ENCODE measurements at places on chromosomes 1 and 21.
A peak's percentile ranks its signal among the peaks of the same experiment; 100 is the strongest.

DNA sequence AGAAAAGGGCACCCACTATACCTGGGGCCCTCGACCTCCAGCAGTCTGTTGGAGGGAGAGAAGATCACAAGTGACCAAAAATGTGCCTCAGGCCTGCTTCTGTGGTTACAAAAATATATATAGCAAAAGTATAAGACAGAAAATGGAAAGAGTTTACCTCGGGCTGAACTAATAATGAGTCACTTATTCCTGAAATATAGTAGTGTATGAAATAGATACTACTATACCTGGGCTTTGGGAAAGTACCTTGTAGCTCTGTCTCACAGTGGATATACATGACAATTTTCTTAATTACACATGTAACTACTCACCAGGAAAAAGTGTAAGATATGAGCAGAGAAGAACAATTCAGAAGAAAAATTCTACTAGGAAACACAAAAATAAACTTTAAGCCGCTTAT, 7.3 kb upstream of the APCS start:
- DNase-seq, result no peak

DNA sequence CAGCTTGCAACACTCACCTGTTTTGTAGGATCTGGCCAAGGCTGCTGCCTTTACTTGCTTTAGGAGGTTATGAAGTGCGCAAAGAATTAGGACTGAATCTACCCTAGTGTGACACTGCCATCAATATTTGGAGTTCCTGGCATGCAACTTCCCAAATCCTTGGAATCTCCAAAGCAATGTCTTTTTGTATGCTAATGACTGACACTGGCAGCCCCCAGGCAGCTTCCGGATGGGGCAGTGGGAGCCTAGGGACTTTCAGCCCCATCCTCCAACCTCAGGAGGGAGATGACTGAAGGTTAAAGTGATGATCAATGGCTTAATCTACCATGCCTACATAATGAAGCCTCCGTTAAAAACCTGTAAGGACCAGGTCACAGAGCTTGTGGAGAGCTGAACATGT, 5.5 kb downstream of the RCC2 start:
- no peak for DNase-seq

- no peak for DNase-seq
Measured at GRCh38 chr1:167375949-167376348, 142.4 kb downstream of the CD247 start.

DNA sequence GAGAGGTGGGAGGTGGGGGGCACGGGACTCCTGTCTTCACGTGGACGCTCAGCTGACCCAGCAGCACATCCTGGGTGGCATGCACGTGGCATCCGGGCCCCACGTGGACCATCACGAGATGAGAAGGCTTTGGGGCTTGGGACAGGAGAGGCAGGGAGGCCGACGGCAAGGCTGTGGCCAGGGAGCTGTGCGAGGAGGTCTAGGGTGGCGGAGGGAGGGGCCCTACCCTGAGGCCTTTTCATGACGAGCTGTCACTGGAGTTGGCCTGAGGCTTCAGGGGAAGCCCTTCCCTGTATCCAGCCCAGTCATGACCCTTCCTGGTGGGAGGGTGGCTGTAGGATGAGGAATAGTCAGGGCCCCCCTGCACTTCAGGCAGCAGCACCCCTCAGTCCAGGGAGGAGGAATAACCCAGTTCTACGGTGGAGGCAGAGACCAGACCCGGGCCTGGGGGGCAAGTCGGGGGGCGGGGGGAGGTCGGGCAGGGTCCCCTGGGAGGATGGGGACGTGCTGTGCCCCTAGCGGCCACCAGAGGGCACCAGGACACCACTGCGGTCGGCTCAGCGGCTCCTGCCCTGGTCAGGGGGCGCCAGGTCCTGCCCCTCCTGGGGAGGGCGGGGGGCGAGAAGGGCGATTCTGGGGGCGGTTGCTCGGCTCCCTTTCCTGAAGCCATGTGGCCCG, 2.0 kb upstream of the PERM1 start:
- no peak for DNase-seq

GRCh38 chr1:111193712-111194480, 6.5 kb downstream of the DENND2D start:
- DNase-seq, result no peak

DNA sequence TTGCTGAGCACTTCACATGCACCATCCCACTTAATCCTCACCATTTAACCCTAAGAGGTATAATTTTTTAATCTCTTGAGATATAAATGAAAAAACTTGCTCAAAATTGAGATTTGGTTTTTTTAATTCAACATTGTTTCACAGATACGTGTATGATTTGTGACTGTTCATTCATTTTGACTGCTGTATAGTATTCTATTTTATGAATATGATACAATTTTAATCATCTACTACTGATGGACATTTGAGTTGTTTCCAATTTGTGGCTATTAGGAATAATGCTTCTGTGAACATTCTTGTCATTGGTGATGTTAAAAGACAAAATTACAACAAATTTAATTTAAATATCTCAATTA, 617 bp upstream of the ZMYM6 start:
- DNase-seq, result no peak

- peak; percentile 45 for DNase-seq
Measured at GRCh38 chr1:243917177-243917862, 67.3 kb upstream of the AKT3 start.

DNA sequence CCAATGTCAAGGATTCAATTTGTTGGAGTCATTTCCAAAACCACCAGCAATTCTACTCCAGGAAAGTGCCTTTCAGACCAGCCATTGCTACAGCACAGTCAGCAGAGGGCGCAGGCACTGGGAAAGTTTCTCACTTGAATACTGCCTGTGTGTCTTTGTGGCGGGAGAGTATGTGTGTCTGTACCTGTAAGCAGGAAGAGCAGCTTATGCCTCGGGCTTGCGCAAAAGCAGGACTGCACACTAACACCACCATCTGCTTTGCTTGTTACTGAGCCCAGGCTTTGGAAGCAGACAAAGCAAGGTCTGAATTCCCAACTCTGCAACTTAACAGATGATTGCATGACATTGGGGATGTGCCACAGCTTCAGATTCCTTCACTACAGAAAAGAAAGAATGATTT, 7.0 kb upstream of the CTSE start:
- DNase-seq, result peak; percentile 26

GRCh38 chr1:170460414-170461155, 71.4 kb upstream of the GORAB start:
- no peak for DNase-seq

- no peak for DNase-seq
Measured at GRCh38 chr1:220012259-220012658, 34.0 kb downstream of the EPRS1 start.

DNA sequence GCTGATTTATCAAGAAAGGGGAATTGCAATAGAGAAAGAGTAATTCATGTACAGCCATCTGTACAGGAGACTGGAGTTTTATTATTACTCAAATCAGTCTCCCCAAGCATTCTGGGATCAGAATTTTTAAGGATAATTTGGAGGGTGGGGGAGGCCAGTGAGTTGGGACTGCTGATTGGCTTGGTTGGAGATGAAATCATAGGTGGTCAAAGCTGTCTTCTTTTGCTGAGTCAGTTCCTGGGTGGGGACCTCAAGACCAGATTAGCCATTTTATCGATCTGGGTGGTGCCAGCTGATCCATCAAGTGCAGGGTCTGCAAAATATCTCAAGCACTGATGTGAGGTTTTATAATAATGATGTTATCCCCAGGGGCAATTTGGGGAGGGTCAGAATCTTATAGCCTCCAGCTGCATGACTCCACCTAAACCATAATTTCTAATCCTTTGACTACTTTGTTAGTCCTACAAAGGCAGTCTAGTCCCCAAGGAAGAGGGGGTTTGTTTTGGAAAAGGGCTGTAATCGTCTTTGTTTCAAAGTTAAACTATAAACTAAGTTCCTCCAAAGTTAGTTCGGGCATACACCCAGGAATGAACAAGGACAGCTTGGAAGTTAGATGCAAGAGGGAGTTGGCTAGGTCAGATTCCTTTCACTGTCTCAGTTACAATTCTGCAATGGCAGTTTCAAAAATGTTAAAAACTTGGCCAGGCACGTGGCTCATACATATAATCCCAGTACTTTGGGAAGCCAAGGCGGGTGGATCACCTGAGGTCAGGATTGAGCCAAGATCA, 16.9 kb upstream of the RAB3B start:
- DNase-seq, result no peak

GRCh38 chr1:205701420-205701819, 21.1 kb upstream of the SLC45A3 start:
- DNase-seq, result no peak

- no peak for DNase-seq
Measured at GRCh38 chr1:223219318-223219635, 76.2 kb upstream of the TLR5 start.

DNA sequence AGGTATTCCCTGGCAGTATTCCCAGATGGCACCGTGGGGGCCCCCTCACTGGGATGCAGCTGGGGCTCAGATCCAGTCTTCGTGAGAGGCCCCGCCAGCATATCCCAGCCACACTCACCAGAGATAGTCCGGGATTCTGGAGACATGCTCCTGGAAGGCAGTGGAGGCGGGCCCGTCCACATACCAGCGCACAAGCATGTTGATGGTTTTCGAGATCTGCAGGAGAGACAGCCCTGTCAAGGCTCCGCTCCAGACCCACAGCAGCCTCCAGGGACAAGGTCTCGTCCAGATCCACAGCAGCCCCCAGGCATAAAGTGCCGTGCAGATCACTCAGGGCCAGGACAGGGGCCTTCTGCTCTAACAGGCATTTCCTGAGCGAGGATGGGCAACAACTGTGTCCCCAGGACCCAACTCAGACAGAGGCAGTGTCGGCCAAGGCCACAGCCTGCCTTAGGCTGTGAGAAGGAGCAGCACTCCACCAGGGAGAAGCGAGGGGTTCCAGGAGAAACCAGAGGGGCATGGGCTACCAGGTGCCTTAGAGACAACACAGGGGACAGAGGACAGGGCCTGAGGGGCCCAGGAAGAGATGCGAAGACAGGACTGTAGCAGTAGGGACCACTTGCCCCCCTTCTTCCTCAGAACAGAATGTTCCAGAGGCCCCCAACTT, 14.8 kb downstream of the LSS start:
- no peak for DNase-seq

- no peak for DNase-seq
Measured at GRCh38 chr1:32768110-32768850, 48.9 kb downstream of the YARS1 start.

- no peak for DNase-seq
Measured at GRCh38 chr1:212625781-212626450, 17.4 kb downstream of the ATF3 start.

DNA sequence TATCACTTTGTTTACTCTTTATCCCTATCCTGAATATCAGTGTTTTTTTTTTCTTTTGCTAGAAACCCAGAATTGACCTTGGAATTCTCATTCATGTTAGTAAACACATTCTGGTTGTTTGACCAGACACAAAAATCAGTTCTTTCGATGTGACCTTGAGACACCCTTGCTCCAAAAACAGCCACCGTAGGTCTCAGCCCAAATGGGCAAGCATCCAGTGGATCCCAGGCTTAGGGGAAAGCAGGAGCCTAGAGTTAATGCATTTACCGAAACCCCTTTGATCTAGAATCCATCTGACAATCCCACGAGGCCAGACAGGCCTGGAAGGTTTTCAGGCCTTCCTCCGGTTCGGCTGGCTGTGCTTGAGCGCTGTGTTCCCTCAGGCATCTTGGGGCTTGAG, 47.6 kb downstream of the IRF2BP2 start:
- no peak for DNase-seq

DNA sequence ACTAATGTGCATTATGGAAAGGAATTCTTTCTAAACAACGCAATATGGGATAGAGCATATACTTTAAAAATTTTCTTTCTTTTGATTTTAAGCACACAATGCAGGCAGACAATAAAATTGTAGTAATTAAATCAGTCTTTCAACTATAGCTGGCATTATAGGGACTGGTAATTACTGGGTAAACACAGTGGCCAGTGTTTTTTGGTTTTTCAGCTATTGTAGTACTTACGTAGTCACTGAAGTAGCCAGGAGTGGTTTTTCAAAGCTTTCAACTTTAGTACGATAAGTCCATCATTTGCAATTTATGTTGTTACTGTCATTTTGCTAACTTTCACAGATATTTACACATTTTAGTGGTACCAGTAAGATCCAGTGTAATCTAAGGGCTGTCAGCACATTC, 50.6 kb downstream of the RAB3GAP2 start:
- no peak for DNase-seq

DNA sequence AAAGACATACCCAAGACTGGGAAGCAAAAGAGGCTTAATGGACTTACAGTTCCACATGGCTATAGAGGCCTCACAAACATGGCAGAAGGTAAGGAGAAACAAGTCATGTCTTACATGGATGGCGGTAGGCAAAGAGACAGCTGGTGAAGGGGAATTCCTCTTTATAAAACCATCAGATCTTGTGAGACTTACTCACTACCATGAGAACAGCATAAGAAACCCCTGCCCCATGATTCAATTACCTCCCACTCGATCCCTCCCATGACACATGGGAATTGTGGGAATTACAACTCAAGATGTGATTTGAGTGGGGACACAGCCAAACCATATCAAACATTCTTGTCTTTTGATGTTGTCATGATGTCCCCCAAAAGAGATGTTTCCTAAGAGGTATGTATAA, 103.3 kb downstream of the DUSP10 start:
- no peak for DNase-seq

GRCh38 chr1:197016751-197017150, 39.4 kb downstream of the CFHR5 start:
- no peak for DNase-seq

DNA sequence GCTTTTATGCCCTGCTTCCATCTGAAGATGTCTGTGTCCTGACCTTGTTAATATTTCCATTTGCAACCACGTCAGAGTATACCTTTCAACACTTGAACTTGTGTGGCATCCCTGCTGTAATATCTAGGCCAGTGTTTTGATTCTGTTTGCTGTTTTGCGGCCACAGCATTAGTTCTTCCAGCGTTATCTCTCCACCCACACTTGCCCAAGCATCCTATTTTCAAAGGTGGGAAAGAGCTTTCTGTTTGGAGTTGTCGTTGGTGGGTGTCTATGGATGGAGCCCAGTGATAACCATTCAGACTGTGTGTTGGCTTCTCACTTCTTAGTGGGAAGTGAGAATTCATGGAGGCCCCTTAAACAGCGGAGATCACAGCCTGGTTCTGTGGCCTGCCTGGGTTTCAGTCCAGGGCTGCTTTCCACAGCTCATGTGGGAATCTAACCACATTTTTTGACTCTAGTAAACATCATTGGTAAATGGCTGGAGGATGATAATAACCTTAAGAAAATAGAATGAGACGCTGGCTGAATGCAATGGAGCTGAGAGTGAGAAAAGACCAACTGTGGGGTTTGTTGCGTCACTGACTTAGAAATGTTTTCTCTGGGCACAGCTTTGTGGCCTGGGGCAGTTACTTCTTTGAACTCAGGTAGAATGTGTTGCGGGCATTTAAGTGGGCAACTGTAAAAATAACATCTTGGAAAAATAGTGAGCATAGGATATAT, 7.6 kb downstream of the TENT5C start:
- no peak for DNase-seq
